Fibroblast of upper back skin (primary cell): ENCODE measurements at places on chromosomes 11 and 22.

DNA sequence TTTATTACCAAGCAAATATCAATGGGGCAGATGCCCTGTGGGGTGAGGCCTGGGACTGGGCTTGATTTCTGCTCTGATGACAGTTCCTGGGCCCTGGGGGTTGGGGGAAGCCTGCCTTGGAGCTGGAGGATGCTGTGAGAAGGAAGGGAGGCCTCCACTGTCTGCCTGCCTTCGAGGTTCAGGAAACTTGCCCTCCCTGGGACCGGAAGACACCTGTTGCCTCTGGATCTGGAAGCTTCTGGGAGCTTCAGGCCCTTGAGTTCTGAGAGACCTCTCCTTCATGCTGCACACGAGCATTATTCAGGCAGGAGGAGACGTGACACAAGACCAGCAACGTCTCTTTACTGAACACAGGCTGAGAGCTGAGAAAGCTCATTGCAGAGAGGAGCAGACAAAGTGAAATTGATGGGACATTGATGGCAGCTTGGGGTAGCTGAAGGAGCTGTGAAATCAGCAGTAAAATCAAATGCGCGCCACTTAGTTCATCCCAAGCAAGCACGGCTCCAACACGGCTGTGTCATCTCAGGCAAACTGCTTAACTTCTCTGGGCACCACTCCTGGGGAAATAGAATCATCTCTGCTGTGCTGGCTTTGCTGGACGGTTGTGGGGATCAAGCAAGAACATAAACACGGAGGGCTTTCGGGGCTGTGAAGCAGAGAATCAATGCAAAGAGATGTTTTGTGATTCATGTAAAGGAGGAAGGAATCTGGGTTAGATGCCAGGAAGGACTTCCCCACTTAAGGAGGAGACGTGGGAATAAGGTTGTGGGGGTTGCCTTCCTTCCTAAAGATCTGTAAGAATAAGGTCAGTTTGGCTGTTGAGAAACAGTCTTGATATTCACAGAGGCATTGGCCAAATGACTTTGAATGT is 64.5 kb downstream of the TP53I11 start:
- DNase-seq = peak; percentile 80

DNA sequence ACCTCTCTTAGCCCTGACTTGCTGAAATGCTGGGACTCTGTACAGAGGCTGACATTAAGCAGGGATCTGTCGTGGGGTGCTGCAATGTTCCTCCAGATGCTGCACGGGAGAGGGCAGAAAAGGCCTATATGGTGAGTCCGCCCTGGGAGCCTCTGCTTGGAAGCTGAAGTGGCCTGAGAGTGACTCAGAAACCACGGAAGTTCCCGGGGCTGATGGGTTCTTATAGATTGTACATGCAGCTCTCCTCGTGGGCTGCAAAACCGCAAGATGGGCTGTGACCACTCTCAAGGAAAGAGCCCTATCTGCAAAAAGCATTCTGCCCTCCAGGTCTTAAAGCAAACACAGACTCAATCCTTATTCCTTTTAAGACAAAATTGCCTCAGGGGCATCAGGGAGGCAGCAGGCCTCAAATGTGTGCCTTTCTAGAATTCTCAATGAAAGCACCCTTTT is 5.8 kb upstream of the SLC43A3 start:
- peak; percentile 86 for DNase-seq

- DNase-seq = peak; percentile 5
These were observed 387.8 kb upstream of the CADM1 start for GRCh38 chr11:115892016-115892415.

DNA sequence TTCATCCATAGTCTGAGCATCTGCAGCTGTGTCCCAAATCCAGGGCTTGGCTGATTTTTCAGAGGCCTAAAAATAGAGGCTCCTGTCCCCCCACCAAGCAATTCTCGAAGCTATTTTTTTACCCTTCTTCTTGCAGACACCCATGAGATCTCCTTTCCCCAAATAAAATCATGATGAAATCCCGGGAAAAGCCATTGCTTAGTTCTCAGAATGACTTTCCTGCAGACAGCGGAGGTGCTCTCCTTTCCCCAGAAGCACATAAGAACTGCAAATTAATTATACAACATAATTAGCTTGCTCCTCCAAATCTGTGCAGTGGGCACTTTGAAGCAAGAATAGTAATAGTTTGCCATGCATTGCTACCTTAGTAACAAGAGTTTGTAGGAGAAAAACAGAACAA is 83.6 kb upstream of the ASPHD2 start:
- no peak for DNase-seq

DNA sequence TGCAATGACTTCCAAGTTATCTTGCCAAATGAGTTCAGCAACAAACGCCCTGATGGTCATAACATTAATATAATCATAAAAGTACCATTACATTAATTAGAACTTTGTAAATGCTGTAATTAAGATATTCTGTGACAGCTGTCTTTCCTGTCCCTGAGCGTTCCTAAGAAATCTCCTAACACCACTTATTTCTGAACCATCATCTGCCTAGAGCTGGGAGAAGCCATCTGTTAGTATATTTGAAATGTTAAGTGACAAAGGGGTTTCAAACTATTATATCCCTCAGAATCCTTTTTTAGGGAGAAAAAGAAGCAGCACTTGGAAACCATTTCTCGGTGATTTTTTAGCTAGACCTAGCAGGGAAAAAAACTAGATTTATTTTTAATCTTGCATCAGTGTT is 657.5 kb downstream of the FAM181B start:
- no peak for DNase-seq

DNA sequence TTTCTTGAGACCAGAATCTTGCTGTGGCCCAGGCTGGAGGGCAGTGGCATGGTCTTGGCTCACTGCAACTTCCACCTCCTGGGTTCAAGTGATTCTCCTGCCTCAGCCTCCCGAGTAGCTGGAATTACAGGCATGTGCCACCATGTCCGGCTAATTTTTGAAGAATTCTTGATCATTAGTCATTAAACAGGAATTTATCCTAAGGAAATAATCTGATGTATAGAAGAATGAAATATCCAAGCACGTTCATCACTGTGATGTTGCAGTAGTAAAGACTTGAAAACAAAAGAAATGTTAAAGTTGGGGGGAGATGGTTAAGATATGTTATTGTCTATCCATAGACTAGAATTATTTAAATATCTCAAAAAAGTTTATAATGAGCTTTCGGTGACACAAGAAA is 23.6 kb downstream of the CBL start:
- DNase-seq = peak; percentile 32

GRCh38 chr22:39932918-39933649 is 27.1 kb upstream of the TMA7B start:
- DNase-seq = peak; percentile 18

GRCh38 chr11:94302776-94303175 is 1.6 kb upstream of the IZUMO1R start:
- no peak for DNase-seq

DNA sequence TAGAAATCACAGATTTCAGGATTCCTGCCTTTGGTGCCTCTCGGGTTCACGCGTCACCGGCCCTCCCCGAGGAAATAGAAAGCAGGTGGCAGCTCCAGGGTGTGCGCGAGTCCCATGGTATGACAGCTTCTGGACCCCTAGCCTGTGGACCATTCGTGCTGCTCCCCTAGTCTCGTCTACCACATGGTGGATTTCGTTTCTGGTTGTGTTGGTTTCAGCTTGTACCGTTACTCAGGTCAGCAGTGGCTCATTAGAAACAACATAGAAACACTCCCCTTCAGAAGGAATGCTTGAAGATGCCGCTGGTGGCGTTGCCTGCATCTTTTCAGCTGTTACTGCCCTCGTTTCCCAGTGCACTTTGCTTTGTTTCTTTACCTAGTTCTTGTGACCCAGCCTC is 700 bp downstream of the TTC17 start:
- DNase-seq = peak; percentile 10

- DNase-seq = peak; percentile 67
These were observed 41.2 kb downstream of the IGLL5 start for GRCh38 chr22:22928666-22929380.

- DNase-seq = no peak
These were observed 1.5 kb downstream of the CCDC90B start for GRCh38 chr11:83284501-83285150.

DNA sequence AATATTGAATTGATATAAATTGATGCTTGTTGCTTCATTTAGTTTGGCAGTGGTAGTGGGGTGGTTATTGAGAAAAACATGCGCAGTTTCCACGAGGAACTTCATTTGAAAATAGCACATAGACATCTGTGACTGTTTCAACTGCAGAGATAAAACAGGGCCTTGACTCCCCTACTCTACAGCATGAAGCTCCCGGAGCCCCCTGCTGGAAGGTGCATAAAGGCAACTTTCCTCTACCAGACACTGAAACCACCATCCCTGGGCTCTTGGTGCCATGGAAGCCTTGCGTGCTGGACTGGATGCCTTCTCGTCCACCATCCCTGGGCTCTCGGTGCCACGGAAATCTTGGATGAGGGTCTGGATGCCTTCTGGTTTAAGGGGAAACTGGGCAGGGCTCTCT is 195.9 kb downstream of the CSNK2A3 start:
- DNase-seq = peak; percentile 31

GRCh38 chr22:33110562-33111163 is 52.5 kb upstream of the SYN3 start:
- no peak for DNase-seq

DNA sequence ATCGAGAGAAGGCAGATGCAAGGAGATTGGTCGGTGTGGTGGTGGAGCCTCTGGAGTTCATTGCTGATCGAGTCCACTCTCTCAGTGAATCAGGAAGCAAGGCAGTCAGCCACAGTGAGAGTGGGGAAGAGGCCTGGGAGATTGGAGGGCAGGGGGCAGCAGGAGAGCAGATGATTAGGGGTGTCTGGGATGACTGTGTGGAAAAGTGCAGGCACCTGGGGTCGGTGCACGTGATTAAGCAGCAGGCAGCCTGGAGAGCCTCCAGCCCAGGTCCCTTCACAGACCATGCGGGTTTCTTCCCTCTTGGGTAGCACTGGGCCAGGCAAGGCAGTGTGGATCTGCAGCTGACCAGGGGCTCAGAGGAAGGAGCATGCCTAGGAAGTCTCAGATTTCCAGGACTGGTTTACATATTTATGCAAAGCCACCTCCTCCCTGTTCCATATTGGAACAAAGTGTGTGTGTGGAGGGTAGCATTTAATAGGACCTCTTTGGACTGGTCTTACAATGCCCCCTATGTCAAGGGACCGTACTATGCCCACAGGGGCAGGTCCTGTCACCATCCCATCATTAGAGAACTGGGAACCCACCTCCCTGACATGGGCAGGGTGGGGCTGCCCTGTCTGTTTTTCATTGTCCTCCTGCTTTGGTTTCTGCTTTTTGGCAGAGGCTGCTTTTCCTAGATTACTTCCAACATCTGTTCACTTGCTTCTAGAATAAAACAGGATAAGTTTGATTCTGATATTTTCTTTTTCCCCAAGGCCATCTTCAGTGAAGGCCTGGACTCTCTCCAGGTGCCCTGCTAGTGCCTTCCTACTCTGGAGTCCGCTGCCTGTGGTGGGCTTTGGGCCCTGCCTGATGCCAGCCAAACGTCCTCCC is 14.0 kb upstream of the GDPD5 start:
- DNase-seq = no peak

DNA sequence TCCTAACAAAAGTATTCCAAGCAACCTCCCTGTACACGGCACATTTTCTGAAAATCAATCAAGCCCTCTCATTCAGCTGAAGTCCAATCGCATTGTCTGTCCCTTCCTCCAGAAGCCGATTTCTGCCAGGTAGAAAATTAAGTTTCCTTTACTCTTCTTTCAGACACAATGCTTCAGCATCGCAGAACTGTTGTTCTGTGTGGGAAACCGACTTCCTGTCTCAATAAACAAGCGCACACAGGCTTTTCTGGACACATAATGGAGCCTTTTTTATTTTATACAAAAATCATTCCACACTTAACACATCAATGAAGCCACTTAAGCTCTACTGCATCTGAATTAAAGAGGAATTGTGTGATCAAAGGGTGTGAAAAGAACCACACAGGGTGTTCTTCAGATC is 75.6 kb downstream of the BLID start:
- DNase-seq = no peak

DNA sequence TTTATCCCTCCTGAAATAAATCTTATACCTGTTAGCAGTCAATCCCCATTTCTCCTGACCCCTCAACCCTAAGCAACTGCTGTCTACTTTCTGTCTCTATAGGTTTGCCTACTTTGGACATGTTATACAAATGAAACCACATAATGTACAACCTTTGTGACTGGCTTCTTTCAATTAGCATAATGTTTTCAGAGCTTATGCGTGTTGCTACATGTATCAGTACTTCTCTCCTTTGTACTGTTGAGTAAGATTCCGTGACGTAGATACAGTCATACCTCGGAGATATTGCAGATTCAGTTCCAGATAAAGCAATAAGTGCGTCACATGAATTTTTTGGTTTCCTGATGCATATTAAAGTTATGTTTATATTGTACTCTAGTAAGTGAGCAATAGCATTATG is 127.3 kb downstream of the MORC2 start:
- DNase-seq = no peak

- DNase-seq = peak; percentile 7
These were observed 6.1 kb downstream of the TAGLN start for GRCh38 chr11:117205211-117205818.

- no peak for DNase-seq
These were observed 13.6 kb downstream of the NPTXR start for GRCh38 chr22:38830026-38830844.

DNA sequence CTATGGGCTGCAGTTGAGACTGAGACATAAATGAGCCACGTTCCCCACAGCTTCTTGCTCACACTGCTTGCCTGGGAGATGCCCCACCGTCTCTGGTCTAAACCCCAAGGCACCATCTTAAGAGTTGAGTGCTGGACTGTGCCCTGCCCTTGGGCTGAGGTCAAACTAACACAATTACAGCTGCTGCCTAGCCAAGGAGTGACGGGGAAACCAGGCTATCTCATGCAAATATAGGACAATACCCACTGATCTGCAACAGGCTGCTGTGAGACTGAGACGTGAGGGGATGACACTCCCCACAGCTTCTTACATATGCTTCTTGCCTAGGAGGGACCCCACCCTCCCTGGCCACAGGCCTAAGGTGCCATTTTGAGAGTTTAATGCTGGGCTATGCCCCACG is 7.8 kb upstream of the MS4A8 start:
- DNase-seq = no peak

DNA sequence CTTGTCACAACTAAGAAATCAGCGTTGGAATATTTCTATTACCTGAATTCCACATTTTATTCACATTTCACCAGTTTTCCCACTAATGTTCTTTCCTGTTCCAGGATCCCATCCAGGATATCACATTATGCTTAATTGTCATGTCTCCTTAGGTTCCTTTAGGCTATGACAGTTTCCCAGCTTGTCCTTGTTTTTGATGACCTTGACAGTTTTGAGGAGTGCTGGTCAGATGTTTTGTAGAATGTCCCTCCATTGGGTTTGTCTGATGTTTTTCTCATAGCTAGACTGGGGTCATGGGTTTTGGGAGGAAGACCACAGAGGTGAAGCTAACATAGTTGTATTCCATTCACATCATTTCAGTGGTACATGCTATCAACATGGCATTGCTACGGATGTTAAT is 80.8 kb upstream of the HEPHL1 start:
- no peak for DNase-seq

DNA sequence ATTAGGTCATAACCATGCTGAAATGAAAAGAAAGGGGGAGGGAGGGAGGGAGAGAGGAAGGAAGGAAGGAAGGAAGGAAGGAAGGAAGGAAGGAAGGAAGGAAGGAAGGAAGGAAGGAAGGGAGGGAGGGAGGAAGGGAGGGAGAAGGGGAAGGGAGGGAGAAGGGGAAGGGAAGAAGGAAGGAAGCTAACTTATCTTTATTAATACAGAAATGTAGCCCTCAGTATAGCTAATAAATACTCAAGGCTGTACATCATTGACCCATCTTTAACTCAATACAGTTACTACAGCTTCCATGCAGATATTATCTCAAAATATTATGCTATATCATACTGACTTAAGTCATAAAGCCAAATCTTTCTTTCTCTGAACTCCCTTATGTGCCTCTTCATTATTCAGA is 17.4 kb upstream of the SOX6 start:
- no peak for DNase-seq
